ENCODE measurements at places on chromosomes 7 and 10.

GRCh38 chr10:34759161-34759836 lies 55.8 kb downstream of the PARD3 start:
- no peak for DNase-seq

GRCh38 chr7:85664341-85664740 lies 477.5 kb upstream of the SEMA3D start:
- DNase-seq = no peak

DNA sequence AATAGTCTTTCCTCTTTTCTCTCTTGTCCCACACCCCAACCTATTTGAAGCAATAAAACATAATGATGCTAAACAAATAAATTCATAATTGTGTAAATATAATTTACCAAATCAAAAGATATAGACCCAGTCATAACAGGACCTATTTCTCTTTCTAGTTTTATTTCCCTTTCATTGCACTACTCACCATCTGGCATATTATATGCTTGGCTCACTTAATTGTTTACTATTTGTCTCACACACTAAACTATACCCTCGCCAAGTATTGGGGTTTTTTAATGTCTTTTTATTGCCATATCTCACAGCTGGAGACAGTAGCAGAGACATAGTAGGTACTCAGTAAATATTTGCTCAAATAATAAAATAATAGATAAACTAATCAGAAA lies 597.5 kb upstream of the PCDH15 start:
- no peak for DNase-seq

- no peak for DNase-seq
Observed at GRCh38 chr7:158282461-158283001, 305.1 kb downstream of the PTPRN2 start.

DNA sequence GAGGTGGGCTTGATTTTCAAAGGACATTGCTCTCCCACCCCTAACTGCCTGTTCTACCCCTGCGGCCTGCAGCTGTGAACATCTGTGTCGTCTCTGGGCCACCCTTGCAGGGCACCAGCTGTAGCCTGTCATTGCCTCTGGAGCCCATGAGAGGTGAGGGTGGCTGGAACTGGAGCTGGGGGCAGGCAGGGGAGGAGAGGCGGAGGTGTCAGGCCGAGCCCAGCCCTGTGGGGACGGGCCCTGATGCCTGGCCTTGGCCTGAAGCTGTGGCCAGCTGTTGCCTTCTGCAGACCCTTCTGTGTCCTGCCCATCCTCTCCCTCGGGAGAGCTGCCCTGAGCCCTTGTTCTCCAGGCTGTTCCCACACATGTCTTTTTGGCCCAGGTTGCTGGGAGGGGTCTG lies 44.5 kb downstream of the PALD1 start:
- DNase-seq = no peak

GRCh38 chr7:45156516-45157272 lies 897 bp upstream of the RAMP3 start:
- DNase-seq = no peak

DNA sequence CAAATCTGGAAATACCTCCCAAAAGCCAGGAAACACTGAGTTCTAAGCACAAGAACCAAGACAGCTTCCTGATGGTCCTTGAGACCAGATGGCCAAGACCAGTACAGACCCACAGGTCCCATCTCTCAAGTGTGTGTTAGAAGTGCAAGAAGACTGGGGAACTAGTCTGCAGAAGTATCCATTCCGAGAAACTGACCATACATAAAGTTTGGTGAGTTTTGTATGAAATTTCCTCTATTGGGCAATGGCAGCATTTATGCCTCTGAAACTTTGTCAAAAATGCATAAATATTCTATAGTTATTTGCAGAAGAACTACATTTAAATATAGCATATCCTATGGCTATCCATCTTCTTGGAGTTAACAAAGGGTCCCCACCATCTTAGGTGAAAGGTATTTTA lies 137.5 kb downstream of the LRRN3 start:
- DNase-seq = no peak

DNA sequence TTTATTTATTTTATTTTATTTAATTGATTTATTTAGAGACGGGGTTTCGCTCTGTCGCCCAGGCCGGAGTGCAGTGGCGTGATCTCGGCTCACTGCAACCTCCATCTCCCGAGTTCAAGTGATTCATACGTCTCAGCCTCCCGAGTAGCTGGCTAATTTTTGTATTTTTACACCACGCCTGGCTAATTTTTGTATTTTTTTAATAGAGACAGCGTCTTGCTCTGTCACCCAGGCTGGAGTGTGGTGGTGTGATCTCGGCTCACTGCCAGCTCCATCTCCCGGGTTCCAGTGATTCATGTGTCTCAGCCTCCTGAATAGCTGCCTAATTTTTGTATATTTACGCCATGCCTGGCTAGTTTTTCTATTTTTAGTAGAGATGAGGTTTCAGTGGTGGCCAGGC lies 34.2 kb downstream of the AP5Z1 start:
- no peak for DNase-seq

DNA sequence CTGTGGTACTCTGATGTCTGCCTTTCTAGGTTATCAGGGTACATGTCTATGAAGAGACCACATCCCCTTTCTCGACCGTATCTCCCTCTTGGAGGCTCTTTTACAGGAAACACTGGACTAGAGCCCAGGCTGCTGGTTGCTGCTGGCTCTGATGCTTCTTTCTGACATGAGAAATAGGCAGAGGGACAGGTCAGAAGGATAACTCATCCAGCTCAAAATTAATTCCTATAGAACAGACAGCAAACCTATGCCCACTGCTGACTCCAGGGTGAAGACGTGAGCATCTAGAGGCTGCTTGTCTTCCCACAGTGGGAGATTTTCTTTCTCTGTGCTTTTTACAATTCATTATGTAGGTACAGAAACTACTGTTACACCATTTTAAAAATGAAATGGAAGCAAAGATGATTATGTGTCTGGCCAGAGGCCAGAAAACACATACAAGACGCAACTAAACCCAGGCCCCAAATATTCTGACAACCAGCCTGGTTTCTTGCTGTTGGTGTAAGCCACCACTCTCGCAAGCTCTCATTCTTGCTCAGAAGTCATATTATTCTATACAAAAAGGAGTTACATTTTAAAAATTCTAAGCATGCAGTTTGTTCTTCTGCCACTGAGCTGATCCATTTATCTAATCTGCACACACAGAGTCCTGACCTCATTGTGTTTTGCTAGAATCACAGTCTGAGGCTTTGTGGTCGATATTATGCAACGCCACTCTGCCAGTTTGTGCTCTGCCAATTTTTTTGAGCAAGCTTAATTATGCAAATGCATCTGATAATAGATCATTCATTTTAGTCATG lies 424.3 kb downstream of the KIF20B start:
- no peak for DNase-seq

DNA sequence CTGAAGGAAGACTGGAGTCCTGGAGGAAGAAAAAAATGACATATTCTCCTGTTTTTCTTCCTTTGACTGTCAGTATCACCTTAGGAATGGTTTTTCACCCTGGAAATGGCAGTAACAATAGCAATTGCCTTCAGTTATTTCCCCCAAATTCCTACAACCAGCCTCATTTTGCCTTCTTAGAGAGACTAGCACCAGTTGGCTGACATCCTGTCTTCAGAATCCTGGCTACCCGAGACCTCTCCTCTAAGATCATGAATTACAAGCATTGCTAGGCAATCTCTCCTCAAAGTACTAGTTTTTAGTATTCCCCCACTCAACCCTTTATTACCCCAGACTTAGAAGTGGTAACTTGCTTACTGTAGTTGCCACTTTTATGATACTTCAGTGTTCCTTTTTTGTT lies 53.4 kb downstream of the TAS2R16 start:
- no peak for DNase-seq

- DNase-seq = no peak
Observed at GRCh38 chr7:142372727-142373126, 114.9 kb upstream of the PRSS58 start.

DNA sequence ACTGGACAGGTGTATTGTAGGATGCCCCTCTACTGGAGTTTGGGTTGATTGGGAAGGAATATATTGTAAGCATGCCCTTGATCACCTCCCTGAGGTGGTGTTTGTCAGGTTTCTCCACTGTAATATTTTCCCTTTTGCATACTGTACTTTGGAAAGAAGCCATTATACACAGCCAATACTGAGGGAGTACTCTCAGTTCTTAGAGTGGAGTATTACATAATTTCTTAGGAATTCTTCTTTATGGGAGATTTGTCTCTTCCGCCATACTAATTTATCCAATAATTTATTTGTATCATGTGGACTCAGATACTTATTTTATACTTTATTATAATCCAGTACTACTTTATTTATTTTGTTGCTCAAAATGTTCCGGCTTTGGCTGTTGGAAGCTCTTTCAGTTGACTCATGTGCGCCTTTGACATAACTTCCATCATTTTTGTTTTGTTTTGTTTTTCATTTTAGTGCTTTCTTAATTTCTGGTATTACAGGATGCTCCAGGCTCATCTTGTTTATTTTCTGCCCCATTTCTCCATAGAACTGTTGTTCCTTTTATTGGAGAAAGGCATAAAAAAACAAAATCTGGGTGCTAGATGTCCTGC lies 29.7 kb downstream of the MKLN1 start:
- DNase-seq = no peak
